ENCODE measurements at places on chromosomes 12 and 14. TPM values are rescaled to one million over a fixed set of nuclear protein-coding genes. Genes with fewer than 3 reads are reported as not detected.

- DNase-seq = no peak
- no peaks in the 10 kb centered on the region for H3K27me3 ChIP-seq
- no peaks in the 10 kb centered on the region for H3K4me1 ChIP-seq
- H3K4me3 ChIP-seq = no peak overlapping the region
Measured at GRCh38 chr14:101111620-101112290, 208.2 kb upstream of the RTL1 start.

- DNase-seq = no peak
- H3K27me3 ChIP-seq = no peaks in the 10 kb centered on the region
- H3K27ac ChIP-seq = no peak overlapping the region
- H3K4me1 ChIP-seq = no peaks in the 10 kb centered on the region
Measured at GRCh38 chr14:104545942-104546501, 33.5 kb upstream of the C14orf180 start.

- H3K4me1 ChIP-seq = no peaks in the 10 kb centered on the region
- no peaks in the 10 kb centered on the region for H3K27me3 ChIP-seq
- no peak overlapping the region for H3K4me3 ChIP-seq
- no peak overlapping the region for H3K27ac ChIP-seq
- no peaks in the 10 kb centered on the region for H3K36me3 ChIP-seq
- no peak for DNase-seq
Measured at GRCh38 chr14:71748196-71748595, 184.0 kb upstream of the RGS6 start.

GRCh38 chr12:106840243-106840642 lies 65.8 kb downstream of the RIC8B start:
- no peaks in the 10 kb centered on the region for H3K36me3 ChIP-seq
- no peak for DNase-seq
- H3K4me3 ChIP-seq = no peak overlapping the region
- no peaks in the 10 kb centered on the region for H3K4me1 ChIP-seq

DNA sequence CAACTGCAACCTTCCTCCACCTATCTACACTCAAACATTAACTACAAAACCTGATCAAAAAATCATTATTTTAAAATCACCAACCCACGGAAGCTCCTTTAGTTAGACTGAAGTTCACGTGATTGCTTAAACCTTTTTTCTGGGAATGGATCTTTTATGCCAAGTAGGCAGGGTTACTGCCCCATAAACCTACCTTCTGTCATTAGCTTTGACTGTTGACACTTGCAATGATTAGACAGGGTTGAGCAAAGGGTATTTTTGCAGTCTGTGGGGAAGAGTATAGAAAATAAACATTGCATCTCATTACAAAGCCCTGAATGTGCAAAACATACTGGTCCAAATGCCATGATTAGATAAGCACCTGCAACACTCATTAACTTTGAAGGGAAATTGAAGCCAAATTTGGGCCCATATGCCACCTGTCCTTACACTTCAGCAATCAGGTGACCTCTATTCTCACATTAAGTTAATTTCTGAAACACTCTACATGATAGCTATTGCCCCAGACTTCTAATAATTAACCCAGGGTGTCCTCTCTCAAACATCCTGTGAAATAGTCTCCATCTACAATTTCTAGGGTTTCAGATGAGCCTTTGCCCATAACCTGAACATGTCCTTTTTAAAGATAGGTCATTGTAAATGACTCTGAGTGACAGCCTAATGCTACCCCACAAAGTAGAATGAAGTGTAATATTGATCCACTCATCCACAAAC lies 156.0 kb upstream of the PLEKHG7 start:
- no peak for DNase-seq
- H3K4me1 ChIP-seq = no peaks in the 10 kb centered on the region
- no peaks in the 10 kb centered on the region for H3K36me3 ChIP-seq
- H3K27me3 ChIP-seq = no peaks in the 10 kb centered on the region
- H3K4me3 ChIP-seq = no peak overlapping the region

- no peaks in the 10 kb centered on the region for H3K27me3 ChIP-seq
- H3K36me3 ChIP-seq = no peaks in the 10 kb centered on the region
- H3K4me3 ChIP-seq = no peak overlapping the region
- no peak overlapping the region for H3K27ac ChIP-seq
- DNase-seq = no peak
Measured at GRCh38 chr14:99041141-99041819, 230.7 kb downstream of the BCL11B start.

DNA sequence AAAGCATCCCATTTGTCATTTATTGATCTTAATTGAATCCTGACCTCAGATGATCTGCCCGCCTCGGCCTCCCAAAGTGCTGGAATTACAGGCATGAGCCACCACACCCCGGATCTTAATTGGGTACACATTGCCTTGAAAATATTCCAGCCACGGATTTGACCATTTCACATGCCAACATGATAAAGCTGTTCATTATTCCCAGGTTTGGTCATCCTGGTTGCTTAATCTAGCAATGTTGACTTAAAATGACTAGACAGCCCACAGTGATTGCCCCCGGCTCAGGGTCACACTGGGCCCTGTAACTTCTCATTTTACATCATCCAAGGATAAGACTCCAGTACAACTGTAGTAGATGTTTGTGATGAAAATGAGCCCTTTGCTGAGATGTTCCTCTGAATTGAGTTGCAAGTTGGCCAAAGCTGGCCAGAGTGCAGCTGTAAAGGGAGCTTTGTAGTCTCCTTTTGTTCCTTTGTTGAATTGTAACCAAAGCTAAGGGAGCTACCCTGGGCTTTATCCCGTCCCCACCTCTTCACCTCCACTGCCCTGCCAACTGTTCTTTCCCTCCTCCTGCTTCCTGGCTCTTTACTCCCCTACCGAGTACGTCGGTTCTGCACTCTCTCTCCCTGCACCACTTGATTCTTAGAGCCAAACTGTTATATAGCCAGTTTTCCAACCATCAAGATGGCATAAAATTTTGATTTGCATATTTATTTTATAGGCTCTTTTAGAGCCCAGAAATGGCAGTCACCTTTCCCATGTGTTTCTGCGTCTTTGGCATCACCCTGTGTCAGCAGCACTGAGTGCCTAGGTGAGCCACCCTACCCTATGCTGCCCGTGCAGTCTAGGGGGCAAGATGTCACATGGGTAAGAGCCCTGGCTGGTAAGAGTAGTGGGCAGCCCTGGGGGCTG lies 141.3 kb upstream of the HIF1A start:
- H3K27me3 ChIP-seq = no peaks in the 10 kb centered on the region
- no peak for DNase-seq
- no peaks in the 10 kb centered on the region for H3K36me3 ChIP-seq
- H3K4me1 ChIP-seq = no peaks in the 10 kb centered on the region

GRCh38 chr12:49200919-49201594 lies 12.2 kb upstream of the TUBA1A start:
- H3K27me3 ChIP-seq = no peaks in the 10 kb centered on the region
- DNase-seq = no peak
- H3K36me3 ChIP-seq = no peaks in the 10 kb centered on the region
- no peaks in the 10 kb centered on the region for H3K4me1 ChIP-seq
- no peak overlapping the region for H3K4me3 ChIP-seq
- H3K27ac ChIP-seq = no peak overlapping the region

GRCh38 chr12:56763753-56764657 lies 881 bp downstream of the HSD17B6 start:
- no peaks in the 10 kb centered on the region for H3K36me3 ChIP-seq
- no peaks in the 10 kb centered on the region for H3K27me3 ChIP-seq

DNA sequence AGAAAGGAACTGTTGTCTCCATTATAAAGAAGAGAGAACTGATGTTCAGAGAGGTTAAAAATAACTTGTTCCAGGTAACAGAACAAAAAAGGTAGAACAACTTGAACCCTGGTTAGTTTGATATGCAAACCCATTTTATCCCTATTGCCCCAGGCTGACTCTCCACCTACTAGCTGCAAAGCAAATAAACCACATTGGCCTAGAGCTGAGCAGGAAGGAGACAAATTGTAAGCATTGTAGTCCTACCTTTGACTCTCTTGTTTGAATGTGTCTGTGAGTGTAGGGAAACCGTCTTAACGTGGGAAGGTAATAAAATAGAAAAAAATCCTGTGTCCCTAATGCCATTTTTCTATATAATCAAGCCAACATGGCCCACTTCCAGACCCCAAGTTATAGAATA lies 126.4 kb downstream of the CCER1 start:
- no peaks in the 10 kb centered on the region for H3K27me3 ChIP-seq
- H3K27ac ChIP-seq = no peak overlapping the region
- no peaks in the 10 kb centered on the region for H3K4me1 ChIP-seq
- DNase-seq = no peak
- no peak overlapping the region for H3K4me3 ChIP-seq

- no peak overlapping the region for H3K27ac ChIP-seq
- H3K4me1 ChIP-seq = no peaks in the 10 kb centered on the region
- H3K27me3 ChIP-seq = no peaks in the 10 kb centered on the region
- no peak for DNase-seq
Measured at GRCh38 chr12:53550595-53550994, 43.3 kb upstream of the NPFF start.

- H3K27me3 ChIP-seq = no peaks in the 10 kb centered on the region
- no peaks in the 10 kb centered on the region for H3K36me3 ChIP-seq
- DNase-seq = no peak
Measured at GRCh38 chr12:75921622-75922289, 109.8 kb downstream of the PHLDA1 start.

DNA sequence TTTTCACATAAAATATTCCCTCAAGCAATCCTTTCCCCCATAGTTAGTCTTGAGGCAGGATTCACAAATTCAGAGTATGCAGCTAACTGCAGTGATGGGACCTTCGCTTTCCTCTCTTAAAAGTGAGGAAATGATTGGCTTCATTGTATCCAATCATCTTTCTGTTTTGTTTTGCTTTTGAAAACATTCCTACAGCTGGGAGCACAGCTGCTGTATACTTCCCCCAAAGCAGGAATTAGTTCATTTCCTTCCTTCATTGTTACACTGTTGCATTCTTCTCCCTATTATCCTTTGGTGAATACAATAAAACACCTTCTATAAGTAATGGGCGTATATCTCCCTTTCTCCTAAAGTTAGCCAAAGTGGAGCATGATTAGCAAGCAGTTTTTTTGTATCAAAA lies 9.4 kb upstream of the GAS2L3 start:
- H3K4me1 ChIP-seq = no peaks in the 10 kb centered on the region
- DNase-seq = no peak
- H3K27me3 ChIP-seq = no peaks in the 10 kb centered on the region
- no peak overlapping the region for H3K27ac ChIP-seq

DNA sequence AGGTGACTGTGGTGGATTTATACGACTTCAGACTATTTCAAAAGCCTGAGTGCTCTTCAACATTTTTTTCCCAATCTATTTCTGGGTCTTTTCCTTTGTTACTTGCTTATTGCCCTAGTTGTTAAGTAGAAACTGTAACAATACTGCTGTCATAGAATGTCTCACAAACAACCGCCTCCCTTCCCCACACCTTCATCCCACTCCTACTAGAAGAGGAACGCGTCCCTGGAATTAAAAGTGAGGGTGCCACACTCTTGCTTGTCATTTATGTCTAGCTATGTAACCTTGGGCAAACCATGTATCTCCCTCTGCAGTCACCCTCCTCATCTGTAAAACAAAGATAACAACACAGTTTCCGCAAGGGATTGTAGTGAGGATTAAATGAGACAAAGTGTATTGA lies 8.6 kb downstream of the BRAP start:
- no peak overlapping the region for H3K4me3 ChIP-seq
- H3K27ac ChIP-seq = no peak overlapping the region

DNA sequence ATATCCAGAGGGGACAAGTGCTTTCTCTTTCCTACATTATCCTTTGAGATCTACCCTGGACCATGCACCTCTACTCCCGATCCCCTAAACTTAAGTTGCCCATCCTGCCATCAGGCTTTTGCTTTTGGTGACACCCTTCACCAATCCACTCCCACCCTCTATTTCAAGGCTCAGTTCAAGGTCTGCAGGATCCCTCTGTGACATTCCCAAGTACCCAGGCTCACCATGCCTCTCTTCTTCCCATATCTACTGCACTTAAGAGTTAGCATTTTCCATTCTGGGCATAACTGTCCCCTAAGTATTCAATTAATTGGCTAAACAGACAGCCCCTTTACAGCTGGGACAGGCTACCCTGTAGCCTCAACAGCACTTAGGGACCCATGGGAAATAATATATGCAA lies 3.1 kb downstream of the NFYB start:
- no peak for DNase-seq
- peaks cover 3% of the 10 kb centered on the region for H3K4me1 ChIP-seq
- peaks cover 7% of the 10 kb centered on the region for H3K36me3 ChIP-seq
- no peak overlapping the region for H3K27ac ChIP-seq

- H3K4me3 ChIP-seq = no peak overlapping the region
- no peaks in the 10 kb centered on the region for H3K36me3 ChIP-seq
- H3K27ac ChIP-seq = peak overlapping the region; percentile 80
- DNase-seq = peak; percentile 80
- no peaks in the 10 kb centered on the region for H3K27me3 ChIP-seq
Measured at GRCh38 chr14:90675399-90675798, 140.8 kb downstream of the TTC7B start.

DNA sequence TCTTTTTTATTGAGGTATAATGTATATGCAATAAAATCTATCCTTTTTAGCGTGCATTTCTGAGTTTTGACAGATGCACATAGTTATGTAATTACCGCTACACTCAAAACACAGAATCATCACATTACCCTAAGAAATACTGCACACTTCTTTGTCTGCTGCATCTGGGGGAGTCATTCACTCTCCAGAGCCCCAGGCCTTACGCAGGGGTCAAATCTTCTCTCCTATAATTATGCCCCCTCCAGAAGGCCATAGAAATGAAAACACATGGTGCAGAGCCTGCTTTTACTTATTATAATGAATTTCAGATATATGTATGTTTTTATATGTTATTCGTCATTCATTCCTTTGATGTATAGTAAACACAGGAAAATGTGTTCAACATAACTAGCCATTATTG lies 296.5 kb upstream of the TMEM132C start:
- H3K27ac ChIP-seq = no peak overlapping the region
- H3K4me3 ChIP-seq = no peak overlapping the region
- no peaks in the 10 kb centered on the region for H3K27me3 ChIP-seq
- H3K36me3 ChIP-seq = no peaks in the 10 kb centered on the region
- DNase-seq = no peak

DNA sequence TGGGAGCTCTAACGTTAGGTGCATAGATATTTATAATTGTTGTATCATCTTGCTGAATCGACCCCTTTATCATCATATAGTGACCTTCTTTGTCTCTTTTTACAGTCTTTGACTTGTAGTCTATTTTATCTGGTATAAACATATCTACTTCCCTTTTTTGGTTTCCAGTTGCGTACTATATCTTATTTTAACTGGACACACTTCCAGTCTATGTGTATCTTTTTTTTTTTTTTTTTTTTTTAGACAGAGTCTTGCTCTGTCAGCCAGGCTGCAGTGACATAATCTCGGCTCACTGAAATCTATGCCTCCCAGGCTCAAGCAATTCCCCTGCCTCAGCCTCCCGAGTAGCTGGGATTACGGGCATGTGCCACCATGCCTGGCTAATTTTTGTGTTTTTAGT lies 41.9 kb upstream of the ZFP36L1 start:
- no peak overlapping the region for H3K4me3 ChIP-seq
- H3K4me1 ChIP-seq = no peaks in the 10 kb centered on the region
- no peaks in the 10 kb centered on the region for H3K27me3 ChIP-seq
- no peak for DNase-seq

SLCO1B1 gene
- total RNA-seq = not detected

TAS2R7 gene
- total RNA-seq = not detected

LYZ gene
- total RNA-seq = 38.7 TPM

LRRC9 gene
- not detected for total RNA-seq

AVPR1A gene
- total RNA-seq = 6.0 TPM

AACS gene
- 16.6 TPM for total RNA-seq

CLECL1 gene
- total RNA-seq = 2.1 TPM

UNG gene
- 9.1 TPM for total RNA-seq

OTUB2 gene
- 0.60 TPM for total RNA-seq

Data from aorta (tissue), 5 donors.